Mesothelial cell of epicardium (in vitro differentiated cells): ENCODE measurements at places on chromosomes 12 and 14.

DNA sequence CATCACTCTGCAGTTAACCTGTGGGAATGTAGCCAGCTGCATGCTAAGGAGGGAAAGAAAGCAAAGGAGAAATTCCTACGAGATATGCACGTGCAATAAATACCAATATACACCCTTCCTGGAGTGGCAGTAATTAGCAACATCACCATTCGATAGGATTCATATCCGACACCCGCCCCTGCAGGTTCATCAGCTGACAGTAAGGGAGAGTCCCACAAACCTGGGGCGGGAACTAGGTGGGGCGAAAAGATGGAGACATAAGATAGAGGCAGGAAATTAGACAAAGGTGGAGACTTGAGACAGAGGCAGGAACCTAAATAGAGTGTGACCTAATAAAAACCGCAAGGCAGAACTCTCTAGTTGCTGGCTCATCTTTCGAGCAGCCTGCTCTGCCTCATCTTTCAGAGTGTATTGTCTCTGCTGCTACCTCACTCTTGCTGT lies 51.6 kb downstream of the PLEKHG3 start:
- H3K4me3 ChIP-seq, result no peak overlapping the region
- H3K4me1 ChIP-seq, result peaks cover 53% of the 10 kb centered on the region
- H3K27ac ChIP-seq, result peak overlapping the region; percentile 98
- H3K36me3 ChIP-seq, result peaks cover 3% of the 10 kb centered on the region
- H3K27me3 ChIP-seq, result no peaks in the 10 kb centered on the region

- no peaks in the 10 kb centered on the region for H3K36me3 ChIP-seq
- H3K27me3 ChIP-seq, result peaks cover 20% of the 10 kb centered on the region
- no peaks in the 10 kb centered on the region for H3K4me1 ChIP-seq
Observed at GRCh38 chr14:78666336-78667056, 496.3 kb downstream of the NRXN3 start.

DNA sequence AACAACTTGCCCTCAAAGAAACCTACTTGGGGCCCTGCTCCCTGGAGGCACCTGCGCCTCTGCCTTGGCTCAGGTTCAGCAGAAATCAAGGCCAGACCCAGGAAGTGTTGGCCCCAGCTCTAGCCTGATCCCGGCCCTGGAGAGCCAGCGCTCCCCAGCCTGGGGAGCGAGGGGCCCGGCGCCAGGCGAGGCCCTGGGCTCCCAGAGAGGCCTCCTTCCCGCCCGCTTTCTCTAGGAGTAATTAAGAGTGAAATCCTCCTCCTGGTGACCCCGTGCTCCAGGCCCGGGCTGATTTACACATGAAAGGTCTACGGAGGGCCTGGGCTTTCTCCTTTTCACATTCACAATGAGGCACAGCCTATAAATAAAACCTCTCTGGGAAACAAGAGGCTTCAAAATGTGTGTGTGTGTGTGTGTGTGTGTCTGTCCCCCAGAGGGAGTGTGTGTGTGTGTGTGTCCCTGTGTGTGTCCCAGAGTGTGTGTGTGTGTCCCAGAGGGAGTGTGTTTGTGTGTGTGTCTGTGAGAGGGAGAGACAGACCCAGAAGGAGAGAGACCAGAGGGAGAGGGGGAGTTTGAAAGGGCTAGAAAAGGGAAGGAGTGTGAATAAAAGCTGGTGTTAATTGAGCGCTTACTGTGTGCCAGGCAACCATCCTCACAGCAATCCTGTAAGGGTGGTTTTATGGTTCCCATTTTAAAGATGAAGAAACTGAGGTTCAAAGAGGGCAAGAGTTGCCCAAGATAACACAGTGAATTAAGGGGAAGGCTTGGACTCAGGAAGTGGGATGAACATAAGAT lies 23.8 kb upstream of the COX6A1 start:
- H3K4me3 ChIP-seq, result no peak overlapping the region
- H3K27me3 ChIP-seq, result no peaks in the 10 kb centered on the region
- peaks cover 12% of the 10 kb centered on the region for H3K4me1 ChIP-seq
- no peaks in the 10 kb centered on the region for H3K36me3 ChIP-seq
- peak overlapping the region; percentile 87 for H3K27ac ChIP-seq
- no peak for DNase-seq

DNA sequence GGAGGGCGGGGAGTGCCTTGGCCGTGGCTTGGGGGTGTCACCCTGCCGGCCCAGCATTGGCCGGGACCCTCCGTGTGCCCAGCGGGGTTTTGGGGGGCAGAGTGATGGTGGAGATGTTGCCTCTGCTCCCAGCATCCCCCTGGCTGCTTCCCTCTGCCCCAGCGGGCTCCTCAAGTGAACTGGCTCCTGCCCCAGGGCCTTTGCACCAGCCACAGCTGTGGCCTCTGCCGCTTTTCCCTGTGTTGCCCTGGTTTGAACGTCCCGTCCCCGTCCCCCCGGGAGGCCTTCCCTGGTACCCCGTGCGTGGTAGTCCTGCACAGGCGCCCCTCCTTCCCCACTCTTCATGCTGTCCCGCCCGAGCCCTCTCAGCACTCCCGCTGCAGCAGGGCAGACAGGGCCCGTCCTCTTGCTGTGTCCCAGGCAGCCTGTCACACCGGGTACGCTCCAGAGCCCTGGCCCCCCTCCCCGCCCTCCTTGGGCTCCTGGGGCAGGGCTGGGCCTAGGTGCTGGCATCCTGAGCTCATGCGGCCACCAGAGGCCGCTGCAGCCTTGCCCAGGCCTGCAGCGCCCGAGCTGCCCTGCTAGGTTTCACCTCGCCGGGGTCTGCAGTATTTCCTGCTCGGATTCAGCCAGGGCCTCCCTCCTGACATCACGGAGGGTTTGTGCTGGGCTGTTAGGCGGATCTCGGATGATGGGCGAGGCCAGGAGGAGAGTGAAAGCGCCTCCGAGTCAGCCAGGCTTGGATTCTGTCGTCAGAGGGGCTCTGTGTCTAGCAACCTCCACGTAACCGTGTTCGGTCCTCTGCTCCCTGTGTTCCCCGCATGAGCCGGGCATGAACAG lies 9.5 kb downstream of the NOC4L start:
- no peaks in the 10 kb centered on the region for H3K4me1 ChIP-seq
- no peaks in the 10 kb centered on the region for H3K27me3 ChIP-seq

DNA sequence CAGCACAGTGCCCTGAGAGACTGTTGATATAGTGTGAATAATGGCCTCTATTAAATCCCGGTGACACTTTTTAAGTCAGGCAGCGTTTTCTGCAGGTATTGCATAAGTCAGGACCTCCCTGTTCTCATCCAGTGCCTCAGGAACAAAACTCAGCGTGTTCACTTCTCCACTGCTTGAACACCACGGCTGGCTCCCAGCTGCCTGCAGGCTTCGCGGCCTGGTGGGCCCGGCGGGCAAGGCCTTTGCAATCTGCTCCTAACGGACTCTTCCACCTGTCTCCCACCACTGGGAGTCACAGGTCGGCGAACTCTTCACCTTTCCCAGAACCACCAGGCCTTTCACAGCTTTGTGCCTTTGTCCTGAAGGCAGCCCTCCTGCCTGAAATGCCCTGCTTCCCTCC lies 18.7 kb downstream of the RFX4 start:
- DNase-seq, result no peak
- no peak overlapping the region for H3K27ac ChIP-seq
